ENCODE measurements at places on chromosomes 11 and 22. TPM values are rescaled to one million over a fixed set of nuclear protein-coding genes. Genes with fewer than 3 reads are reported as not detected.

DNA sequence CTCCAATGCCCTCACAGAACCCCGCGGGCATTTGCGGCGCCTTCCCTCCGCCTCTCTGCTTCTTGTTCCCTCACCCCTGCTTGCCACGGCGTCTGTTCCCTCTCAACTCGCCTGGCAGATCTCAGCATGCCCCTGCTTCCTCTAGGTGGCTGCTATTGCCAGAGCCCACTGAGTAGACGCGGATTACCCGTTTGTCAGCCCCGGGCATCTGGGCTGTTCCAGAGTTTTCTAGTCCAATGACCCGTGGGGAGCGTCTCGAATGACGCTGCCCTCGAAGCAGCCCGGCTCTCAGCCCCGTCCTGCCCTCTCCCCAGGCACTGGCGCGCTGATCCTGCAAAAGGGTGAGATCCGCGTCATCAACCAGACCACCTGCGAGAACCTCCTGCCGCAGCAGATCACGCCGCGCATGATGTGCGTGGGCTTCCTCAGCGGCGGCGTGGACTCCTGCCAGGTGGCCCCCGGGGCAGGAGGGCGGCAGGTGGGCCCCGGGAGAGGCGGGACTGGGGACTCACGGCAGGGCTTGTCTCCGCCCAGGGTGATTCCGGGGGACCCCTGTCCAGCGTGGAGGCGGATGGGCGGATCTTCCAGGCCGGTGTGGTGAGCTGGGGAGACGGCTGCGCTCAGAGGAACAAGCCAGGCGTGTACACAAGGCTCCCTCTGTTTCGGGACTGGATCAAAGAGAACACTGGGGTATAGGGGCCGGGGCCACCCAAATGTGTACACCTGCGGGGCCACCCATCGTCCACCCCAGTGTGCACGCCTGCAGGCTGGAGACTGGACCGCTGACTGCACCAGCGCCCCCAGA, 49.7 kb downstream of the ST14 start:
- DNase-seq: peak; percentile 25

GRCh38 chr22:19773470-19774040, 13.0 kb downstream of the TBX1 start:
- no peak for DNase-seq

DNA sequence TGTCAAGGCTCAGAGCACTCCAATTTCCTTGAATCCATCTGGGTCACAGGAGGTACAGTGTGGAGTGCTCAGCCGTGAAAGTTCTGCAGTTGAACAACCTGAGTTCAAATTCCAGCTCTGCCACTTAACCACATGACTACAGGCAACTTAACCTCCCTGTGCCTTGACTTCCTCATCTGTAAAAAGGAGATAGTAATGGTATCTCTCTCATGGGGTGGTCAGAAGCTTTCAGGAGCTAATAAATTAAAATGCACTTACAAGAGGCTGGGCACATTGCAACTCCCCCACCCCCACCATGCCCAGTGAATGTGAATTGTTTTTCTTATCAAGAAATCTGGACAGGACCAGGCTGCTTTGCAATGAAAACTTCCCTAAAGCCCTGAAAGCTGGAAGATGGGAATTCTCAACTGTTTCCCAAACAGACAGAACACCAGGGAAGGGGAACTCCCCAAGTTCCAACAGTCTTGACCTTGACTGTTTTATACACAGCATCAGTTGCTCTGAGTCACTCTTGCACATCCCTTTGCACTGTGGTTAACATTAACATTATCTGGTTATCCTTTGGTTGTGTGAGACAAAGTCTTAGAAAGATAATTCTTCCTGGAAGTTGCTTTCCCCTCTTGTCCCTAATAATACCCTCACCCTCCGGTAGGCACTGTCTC, 137.0 kb downstream of the SLC1A2 start:
- DNase-seq: no peak

- no peak for DNase-seq
Observed at GRCh38 chr11:72786305-72787215, 7.3 kb downstream of the STARD10 start.

C11orf86 gene
- total RNA-seq: not detected

DNA sequence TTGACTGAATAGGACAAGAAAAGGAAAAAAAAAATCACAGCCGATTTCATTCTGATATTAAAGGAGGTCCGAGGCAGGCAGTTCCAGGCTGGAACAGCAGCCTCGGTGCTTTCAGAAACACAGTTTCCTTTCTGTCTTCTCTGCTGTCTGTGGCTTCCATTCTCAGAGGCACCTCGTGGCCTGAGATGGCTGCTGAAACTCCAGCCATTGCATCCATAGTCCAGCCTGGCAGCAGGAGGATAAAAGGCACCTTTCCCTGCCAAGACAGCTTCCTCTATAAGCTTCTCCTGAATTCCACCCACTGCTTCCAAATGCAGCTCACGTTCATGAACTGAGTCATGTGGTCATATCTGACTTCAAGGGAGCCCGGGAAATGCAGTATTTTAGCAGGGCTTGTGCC, 390.5 kb downstream of the TBC1D22A start:
- no peak for DNase-seq

- DNase-seq: no peak
Observed at GRCh38 chr22:33020721-33021120, 37.5 kb downstream of the SYN3 start.

- no peak for DNase-seq
Observed at GRCh38 chr11:103644676-103645075, 391.8 kb upstream of the DDI1 start.

- DNase-seq: no peak
Observed at GRCh38 chr11:47791774-47792430, 24.8 kb upstream of the FNBP4 start.

DNA sequence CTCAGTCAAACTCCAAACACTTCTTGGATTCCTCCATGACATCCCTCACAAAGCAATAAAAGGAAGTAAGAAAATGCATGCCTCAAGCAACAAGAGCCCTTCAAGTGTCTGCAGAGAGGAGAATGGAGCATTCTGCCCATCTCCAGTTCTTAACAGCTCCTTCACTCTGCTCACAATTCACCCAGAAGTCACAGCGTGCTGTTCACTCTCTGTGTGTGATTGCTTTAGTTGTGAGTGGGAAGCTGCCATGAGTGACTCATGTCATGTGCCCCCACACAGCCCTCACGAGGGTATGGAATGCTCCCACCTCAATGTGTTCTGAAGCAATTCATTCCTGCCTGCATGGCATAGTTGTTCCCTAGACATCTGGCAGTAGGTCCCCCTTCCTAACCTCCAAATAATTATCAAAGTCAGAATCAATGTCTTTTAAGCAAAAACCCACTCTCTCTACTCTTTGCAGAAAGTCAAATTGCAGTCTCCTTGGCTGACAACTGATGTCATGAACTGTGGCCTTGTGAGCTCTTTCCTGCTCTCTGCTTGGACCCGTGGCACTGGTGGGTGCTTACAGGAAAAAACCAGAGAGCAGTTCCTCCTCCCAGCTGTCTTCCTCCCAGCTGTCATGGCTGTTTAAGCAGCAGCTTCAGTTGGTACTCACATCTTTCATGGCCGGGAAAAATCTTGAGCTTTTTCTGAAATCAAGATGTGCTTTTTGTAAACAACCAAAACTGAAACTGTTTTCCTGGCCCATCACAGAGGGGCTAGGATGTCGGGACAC, 112.1 kb upstream of the SPON1 start:
- no peak for DNase-seq

DNA sequence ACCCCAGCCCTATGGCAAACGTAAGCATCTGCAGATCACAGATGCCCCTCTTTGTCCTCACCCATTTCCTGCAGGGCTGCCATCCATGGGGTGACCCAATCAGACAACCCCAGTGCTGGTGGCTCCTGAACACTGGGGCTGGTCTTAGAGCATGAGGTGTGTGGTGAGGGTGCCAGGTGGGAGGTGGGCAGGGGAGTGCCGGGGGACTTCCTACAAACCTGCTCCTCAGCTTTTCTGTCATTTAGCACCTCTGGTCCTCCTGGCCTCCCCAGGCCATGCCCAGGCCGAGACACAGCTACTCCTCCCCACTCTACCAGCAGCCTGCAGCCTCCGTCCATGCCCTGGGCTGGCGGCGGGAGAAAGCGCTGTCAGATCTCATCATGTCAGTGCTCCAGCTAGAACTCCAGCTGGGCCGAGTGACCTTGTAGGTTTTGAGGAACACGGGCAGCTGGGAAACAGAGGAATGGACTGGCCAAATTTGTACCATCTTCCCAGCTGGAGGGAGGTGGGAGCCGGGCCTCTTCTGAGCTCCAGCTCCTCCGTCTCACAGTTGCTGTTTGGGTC, 157.7 kb upstream of the NECTIN1 start:
- no peak for DNase-seq

DNA sequence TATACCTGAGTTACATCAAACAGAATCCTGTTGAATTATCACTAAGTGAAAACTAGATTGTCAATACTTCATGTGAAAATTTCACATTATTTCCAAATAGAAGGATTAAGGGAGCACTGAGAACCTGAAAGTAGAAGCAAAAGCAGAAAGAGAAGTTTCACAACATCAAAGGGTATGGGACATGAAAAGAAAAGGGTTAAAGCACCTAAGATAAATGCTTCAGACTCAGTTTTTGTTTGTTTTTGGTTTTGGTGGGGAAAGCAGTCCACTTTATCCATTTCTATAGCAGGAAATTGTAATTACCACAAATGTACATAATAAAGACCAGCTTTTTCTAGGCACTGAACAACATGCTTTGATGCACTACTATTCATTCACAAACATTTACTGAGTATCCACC, 1069.7 kb upstream of the CCDC90B start:
- no peak for DNase-seq

CLTCL1 gene
- 11.7 TPM for total RNA-seq

GRCh38 chr11:77418155-77418970, 55.5 kb downstream of the PAK1 start:
- no peak for DNase-seq

DNA sequence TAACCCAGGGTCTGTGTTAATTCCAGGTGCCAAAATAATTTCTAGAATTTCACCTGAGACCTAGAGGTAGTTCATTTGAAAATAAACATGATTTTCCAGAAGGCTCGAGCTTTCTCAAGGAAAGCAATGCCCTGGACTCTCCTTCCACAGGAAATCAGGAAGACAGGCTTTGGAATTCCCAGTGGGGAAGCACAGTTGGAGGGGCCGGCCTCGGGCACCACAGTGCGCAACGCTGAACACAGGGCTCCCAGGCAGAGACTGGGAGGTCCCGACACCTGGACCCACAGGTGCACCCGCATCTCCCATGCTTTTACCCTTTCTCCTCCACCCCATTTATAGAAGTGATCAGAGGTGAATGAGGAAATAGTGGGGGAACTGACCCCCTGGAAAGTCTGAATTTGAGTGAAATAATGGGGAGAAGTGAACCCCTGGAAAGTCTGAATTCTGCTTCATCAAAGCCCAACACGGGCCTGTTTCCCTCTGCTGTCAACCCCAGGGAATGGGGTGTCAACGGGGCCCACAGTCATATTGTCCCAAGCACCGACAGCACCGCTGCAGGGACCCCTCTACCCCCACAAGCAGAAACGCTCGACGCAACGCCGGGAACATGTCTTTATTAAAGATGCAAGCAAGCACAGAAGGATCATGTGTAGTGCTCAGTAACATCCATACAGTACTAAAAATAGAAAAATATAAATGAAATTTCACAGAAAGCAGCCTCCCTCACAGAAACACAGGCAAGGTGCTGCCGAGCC, 12.0 kb upstream of the EFCAB6 start:
- DNase-seq: peak; percentile 21

OR2AG2 gene
- total RNA-seq: 0.26 TPM

- DNase-seq: peak; percentile 91
Observed at GRCh38 chr11:70191495-70192140, 11.5 kb upstream of the FADD start.

- no peak for DNase-seq
Observed at GRCh38 chr11:78298291-78298771, 109.6 kb downstream of the USP35 start.

DNA sequence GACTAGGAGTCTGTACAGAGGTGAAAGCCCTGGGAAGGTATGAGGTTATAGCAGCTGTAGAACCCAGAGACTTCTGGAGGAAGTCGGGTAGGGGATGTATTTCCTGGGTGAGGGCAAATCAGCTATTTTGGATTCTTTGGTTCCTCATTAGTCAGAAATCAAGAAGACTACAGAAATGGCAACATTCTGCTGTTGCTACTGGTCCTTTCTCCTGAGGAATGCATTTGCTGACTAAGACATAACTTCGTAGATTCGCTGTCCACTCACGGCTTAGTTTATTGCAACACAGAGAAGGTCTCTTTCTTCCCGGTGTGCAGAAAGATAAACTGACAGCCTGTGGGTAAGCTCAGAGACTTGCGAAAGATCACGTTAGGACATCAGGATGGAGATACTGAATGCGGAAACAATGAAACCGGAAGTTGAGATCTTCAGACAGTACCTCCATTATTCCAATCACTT, 25.3 kb upstream of the SESN3 start:
- DNase-seq: no peak

ACER3 gene
- 14.7 TPM for total RNA-seq

ABCG4 gene
- 1.2 TPM for total RNA-seq

ADORA2A gene
- 3.5 TPM for total RNA-seq

GRCh38 chr11:31809541-31809856, 1.6 kb downstream of the PAX6 start:
- no peak for DNase-seq

DNA sequence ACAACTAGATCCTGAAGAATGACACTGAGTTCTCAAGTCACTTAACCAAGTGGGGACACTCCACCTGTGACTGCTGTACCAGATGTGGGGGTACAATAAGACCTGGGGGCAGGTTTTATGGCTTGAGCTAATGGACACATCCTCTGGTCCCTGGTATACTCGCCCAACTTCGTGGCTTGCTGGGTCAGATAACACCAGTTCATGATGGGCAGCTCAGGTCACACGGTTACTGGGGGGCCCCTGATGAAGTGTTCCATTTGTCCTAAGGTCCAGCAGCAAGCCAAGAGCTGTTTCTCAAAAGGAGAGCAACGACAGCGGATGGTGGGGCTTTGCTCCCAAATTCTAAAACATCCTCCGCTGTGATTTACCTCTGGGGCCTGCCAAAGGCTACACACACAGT, 1368.4 kb downstream of the BRD1 start:
- DNase-seq: no peak

DNA sequence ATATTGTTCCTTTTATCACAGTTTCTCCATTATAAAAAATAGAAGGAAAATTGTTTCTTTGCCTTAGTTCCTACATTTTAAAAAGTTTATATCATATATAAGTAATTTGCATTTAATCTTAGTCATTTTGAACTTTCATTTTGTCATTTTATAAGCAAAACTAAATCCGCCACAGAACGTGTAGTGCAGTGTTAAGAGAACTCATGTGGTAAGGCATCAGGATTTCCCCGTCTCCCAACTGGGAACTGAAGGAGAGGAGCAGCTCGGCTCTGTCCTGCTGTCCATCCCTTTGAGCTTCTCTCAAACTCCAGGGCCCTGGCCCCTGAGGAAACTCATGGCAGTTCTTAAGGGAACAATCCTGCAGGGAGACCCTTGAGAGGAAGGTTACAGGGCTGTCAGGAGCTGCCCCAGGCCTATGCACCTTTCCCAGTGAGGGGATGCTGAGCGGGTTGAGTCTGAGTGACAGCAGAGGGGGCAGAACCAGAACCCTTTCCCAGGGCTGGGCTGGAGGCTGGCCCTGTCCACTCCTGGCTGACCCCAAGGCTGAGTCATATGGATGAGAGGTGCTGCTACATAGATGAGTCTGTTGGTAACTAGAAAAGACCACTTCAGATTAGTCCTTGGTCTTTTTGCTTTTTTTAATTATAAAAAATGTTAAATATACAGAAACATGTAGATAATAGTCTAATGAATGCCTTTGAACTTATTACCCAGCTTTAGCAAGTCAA, 333.1 kb downstream of the TBC1D22A start:
- DNase-seq: no peak

Data from H9 (cell line).